Inflammatory macrophage treated with lipopolysaccharide for 1 hour (primary cell): ENCODE measurements at places on chromosomes 5 and 9.

- no peak for DNase-seq
These were observed 39.4 kb downstream of the SUSD1 start for GRCh38 chr9:112135706-112136105.

DNA sequence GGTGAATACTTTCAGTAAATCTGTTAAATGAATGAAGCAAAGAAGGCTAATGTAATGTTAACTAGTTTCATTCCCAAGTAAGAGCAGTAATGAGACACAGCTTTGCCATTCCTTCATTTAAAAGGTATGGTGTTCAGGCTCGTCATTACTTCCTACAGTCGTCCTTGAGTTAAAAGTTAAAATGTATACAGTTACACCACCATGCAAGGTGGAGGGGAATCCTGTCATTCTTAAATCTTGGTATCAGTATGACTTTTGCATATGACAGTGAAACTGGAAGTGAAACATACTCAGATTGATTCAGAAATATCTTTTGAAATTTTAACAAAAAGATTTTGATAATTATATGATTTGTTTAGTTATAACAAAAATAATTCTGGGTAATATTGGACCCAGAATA lies 25.9 kb downstream of the MTRR start:
- no peak for DNase-seq

GRCh38 chr9:95879591-95879990 lies 4.1 kb downstream of the ERCC6L2 start:
- DNase-seq, result no peak

GRCh38 chr5:54895816-54896341 lies 89.5 kb downstream of the ESM1 start:
- DNase-seq, result peak; percentile 18

GRCh38 chr5:58640011-58640410 lies 57.1 kb downstream of the RAB3C start:
- DNase-seq, result no peak

DNA sequence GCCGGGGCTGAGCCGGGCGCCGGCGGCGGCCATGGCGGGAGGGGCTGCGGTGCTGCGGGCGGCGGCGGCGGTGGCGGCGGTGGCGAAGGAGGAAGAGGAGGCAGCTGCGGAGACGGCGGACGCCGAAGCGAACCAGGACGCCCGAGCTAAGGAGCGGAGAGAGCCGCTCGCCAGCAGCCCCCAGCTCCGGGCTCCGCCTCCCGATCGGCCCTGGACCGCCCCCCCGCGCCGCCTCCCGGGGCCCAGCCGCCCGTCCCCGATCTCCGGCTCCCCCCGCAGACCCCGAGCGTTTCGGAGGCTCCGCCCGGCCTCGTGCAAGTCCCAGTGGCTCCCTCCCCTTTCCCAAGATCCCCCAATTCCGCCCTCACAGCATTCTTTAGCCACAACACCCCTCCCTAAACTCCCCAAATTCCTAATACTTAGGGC lies at the start of gene ASTN2:
Gene ASTN2, minus strand, starts transcription at position 152 of the 426 bp plus-strand sequence. Its CDS starts 119 bp downstream, at position 33.
- DNase-seq, result no peak

DNA sequence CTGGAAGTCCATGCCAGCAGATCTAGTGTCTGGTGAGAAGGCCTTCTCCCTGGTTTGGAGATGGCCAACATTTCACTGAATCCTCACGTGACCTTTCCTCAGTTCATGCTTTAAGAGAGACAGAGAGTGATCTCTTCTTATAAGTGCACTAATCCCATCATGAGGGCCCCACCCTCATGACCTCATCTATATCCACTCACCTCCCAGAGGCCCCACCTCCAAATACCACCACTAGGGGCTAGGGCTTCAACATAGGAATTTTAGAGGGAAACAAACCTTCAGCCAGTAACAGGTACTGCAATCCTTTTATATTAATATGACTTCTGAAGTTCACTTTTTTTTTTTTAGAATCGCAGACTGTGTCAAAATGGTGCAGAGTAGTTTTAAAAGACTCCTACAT lies 496.9 kb upstream of the ADAMTS16 start:
- DNase-seq, result no peak

- DNase-seq, result no peak
These were observed 94.0 kb upstream of the GRIN3A start for GRCh38 chr9:101832486-101832885.

GRCh38 chr5:79962575-79963222 lies 28.4 kb downstream of the MTX3 start:
- DNase-seq, result no peak

GRCh38 chr9:36136894-36137391 lies 410 bp downstream of the GLIPR2 start:
- no peak for DNase-seq

DNA sequence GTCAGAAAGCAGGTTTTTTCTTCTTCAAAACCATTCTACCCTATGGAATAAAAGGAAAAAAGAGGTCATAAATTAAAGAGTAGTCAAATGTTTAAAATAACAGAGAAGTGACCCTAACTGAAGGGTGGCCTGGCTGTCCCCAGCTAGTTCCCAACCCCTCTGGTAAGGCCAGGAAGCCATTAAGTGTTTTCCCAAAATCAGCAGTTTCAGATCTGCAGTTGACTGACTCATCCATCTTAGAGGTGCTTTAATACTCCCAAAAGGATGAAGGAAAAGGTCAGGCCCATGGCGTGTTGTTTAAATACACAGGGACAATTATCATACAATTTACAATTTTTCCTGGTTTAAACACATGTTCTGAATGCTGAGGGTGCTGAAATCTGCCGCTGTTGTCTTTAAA lies 47.9 kb upstream of the TBC1D9B start:
- no peak for DNase-seq

DNA sequence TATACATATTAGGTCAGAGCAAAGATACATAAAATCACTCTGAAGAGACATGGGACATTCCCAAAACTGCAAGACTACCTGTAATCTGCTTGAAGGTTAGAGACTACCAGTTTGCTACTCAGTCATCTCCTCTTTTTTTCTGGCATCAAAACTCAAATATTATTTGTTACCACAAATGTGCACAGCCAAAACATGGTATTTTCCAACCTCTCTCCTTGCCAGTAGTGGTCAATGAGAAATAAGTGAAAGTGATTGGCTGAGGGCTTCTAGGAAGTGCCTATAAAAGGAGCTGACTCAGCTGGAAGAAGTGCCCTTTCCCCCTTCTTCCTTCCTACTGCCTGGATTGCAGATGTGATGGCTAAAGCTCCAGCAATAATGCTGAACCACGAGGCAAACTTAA lies 13.8 kb downstream of the GZMK start:
- DNase-seq, result no peak

GRCh38 chr9:133257465-133257956 lies 17.5 kb downstream of the ABO start:
- DNase-seq, result no peak

- DNase-seq, result no peak
These were observed 163.7 kb upstream of the SLC30A5 start for GRCh38 chr5:68930139-68930538.

DNA sequence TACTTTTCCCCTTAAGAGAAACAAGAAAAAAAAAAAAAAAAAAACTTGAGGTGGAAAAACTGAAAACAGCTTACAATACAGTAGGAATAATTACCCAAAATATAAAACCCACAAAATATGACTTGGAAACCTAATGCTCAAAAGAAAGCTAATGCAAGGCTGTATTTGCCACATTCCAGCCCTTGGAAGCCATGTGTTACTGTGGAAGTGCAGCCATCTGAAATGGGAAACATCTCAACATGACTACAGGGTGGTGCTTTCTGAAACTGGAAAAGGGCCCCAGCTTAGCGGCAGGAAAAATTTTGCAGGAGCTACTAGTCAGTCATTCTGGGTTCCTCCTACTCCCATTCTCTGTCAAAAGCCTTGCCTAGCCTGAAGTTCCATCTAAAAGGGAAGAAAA lies 20.4 kb downstream of the CDK5RAP2 start:
- DNase-seq, result no peak

DNA sequence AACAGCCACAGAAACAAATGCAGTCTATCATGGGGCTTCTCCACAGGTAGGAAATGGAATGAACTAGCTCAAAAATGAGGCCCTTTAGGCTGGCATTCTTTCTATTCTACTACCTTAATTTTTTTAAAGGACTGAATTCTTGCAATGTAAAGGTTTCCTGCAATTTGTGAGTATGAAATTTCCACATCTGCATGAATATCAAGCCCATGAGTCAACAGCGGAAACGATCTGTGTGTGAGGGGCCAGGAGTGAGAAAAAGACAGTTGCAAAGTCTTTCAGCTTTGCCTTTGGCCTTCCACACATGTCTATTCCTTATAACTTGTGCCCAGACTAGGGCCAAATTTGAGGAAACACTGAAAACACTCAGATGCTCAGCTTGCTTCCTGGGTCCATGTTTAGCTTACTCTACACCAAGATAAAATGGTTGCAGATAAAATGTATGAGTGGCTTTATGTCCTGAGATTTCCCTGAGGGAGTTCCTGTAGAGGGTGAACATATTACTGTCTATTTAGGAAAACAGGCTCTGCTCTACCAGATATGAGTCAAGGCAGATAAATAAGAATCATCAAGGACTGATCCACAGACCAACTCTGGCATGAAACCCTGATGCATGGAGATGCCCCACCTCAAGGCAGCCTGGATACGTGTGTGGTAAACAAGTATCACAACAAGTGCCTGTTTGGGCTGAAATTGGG lies 46.5 kb downstream of the RETREG1 start:
- no peak for DNase-seq

GRCh38 chr9:4303006-4303405 lies 3.1 kb upstream of the GLIS3 start:
- no peak for DNase-seq

DNA sequence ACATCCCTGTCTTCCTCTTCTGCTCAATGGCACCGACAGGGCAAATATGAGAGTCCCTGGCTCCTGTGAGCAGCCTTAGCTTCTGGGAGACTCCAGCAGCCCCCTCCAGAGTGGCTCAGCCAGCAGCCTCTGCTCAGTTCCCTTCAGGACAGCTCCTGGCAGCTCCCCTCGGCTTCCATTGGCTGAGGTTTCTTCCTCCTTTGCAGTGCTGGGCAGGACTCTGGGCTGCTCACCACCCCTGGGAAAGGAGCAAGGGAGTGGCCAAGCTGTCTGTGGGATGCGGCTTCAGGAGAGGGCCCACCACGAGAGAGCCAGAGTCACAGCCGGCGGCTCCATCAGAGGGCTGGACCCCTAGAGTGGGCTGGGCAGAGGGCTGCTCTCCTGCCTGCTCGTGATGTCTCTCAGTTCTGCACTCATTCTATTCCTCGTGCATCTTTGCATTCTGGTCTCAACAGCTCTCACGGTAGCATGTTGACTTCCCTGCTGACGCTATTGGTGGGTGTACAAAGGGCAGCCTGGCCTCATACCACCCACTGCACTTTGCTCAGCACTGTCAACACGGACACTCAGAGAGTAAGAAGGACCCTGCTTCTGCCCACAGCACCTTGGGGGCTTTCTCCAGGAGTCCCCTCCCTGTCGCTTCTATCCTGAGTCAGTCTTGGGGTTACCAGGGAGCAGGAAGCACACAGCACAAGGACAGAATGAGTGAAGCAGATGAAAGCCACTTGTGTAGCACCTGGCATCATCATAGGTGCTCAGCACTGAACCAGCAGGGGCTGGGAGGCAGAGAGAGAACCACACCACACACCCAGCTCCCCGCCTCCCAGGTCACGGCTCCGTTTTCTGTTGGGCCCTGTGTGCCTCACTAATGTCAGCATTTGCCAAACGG lies 80.9 kb upstream of the ALDH1B1 start:
- DNase-seq, result no peak

GRCh38 chr5:33973271-33973670 lies 11.2 kb downstream of the SLC45A2 start:
- no peak for DNase-seq

- DNase-seq, result no peak
These were observed at the start of gene RNF180 for GRCh38 chr5:64165500-64166200. Gene RNF180 (plus strand): TSS chr5:64165843. CDS start chr5:64200808, 34,965 bp downstream.
